Bronchial epithelial cell (primary cell): ENCODE measurements at places on chromosomes 4 and X. TPM values are rescaled to one million over a fixed set of nuclear protein-coding genes. Genes with fewer than 3 reads are reported as not detected.

- no peak for DNase-seq
Measured at GRCh38 chr4:65472531-65472930, 197.8 kb downstream of the EPHA5 start.

The PAGE2B gene
- total RNA-seq: not detected in 2 replicates

GRCh38 chr4:128427832-128428366 is 140.3 kb upstream of the PGRMC2 start:
- peak; percentile 86 for DNase-seq

The TCEAL2 gene
- total RNA-seq: not detected in 2 replicates

DNA sequence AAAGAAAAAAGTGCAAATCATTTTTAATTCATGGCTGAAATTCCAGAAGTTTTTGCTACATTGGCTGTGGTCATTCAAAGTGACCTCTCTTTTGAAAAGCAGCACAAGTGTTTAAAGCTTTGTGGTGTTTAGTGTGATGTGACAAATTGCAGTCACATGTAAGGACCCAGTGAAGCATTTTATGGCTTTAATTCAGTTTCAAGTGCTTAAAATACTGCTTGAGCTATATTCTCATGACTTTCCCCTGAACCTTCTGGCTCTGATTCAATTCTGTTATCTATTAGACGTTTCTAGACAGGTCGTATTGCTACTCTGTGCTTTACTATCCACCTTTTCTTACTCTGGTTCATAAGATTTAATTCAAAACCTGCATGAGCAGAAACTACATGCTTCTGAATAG is 105.8 kb downstream of the FAT4 start:
- DNase-seq: no peak

DNA sequence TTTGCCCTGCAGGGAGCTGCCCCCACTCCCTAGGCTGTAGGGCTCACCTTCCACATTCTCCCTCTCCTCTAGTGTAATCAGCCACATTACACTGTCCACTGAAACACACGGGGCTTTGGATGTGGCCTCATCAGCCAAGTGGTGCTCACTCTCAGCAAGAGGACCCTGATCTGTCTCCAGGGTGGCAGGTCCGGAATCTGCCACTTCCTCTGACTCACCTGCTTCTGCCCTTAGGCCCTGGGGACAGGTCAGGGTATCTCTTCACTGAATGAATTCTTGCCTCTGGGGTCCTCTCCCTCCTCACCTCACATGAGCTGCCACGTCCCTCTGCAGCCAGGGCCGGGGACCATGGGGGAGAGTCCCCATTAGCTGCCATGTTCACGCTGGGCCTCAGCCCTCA is 15.9 kb downstream of the ZNF41 start:
- DNase-seq: no peak

GRCh38 chr4:22435652-22436051 is 80.2 kb downstream of the ADGRA3 start:
- no peak for DNase-seq

GRCh38 chr4:149708513-149709130 is 107.0 kb downstream of the IQCM start:
- DNase-seq: peak; percentile 96

- no peak for DNase-seq
Measured at GRCh38 chr4:6563935-6564645, 10.9 kb upstream of the MAN2B2 start.

The FGFBP1 gene
- total RNA-seq: 22.9 and 31.1 TPM in 2 replicates

GRCh38 chr4:79823148-79823763 is 249.8 kb downstream of the ANTXR2 start:
- no peak for DNase-seq

- DNase-seq: no peak
Measured at GRCh38 chr4:87067124-87067885, 132.5 kb downstream of the AFF1 start.
